ENCODE measurements at places on chromosomes 2 and 18.
A peak's percentile ranks its signal among the peaks of the same experiment; 100 is the strongest.

GRCh38 chr2:66569321-66569851 is 134.5 kb downstream of the MEIS1 start:
- no peak for DNase-seq

DNA sequence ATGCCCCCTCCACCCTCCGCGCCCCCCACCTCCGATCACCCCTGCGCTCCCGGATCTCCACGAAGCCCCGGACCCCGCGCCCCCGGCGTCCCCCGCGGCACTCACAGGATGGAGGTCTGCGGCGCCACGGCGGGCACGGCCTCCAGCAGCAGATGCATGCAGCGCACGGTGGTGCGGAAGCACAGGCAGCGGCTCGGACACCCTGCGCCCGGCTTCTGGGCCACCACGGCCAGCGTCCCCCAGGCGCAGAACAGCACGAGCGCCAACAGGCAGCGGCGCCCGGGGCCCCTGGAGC is 217 bp downstream of the PXDN start:
- DNase-seq = no peak

DNA sequence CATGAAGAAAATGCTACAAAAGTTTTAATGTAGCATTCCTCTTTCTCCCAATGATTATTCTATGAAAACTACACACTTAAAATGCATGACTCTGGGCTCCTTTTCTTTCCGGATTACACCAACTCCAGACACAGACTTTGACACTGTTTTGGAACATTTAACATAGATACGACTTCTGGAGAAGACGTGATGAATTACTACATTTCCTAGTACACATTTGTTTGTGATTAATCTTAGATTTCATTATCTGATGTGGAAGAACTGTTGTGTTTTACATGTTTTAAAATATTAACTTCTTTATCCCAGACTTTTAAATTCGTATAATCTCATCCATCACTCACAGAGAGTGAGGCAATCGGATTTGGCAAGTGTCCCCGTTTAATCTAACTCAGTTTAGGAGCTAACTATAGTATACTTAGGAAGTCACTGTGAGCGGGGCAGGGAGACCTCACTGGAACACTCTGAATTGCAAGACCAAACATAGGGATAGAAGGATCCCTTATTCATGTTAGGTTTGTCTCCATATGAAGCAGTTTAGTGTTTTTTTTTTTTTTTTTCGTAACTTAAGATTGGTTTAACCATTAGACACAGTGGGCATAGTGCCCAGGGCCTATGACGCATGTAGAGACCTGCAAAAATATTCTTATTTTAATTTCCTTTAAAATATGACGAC is 66.7 kb downstream of the PDE1A start:
- no peak for DNase-seq

GRCh38 chr18:49788327-49788898 is 24.9 kb downstream of the ACAA2 start:
- no peak for DNase-seq

DNA sequence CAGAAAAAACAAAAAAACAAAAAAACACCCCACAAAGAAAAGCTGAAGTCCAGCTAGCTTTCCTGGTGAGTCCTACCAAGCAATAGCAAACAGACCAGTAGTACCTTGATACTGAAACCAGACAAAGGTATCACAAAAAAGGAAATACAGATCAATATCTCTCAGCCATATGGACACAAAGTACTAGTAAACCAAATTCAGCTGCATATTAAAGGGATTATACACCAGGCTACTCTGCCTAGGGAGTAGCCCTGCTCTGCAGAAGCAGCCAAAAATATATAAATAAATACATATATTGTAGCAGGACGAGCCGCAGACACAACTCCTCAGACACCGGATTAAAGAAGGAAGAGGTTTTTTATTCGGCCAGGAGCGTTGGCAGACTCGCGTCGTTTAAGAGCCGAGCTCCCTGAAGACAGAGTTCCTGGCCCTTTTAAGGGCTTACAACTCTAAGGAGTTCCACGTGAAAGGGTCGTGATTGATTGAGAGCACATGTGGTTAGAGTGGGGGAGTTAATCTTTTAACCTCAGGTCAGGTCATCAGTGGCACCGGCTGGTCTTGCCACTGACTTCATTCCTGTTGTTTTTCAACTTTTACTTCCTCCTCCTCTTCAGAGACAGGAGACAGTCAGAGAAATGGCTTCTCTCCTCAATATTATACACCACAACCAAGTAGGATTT is 38.4 kb upstream of the DTNB start:
- DNase-seq = no peak

GRCh38 chr2:207091928-207092327 is 73.8 kb downstream of the KLF7 start:
- DNase-seq = no peak

DNA sequence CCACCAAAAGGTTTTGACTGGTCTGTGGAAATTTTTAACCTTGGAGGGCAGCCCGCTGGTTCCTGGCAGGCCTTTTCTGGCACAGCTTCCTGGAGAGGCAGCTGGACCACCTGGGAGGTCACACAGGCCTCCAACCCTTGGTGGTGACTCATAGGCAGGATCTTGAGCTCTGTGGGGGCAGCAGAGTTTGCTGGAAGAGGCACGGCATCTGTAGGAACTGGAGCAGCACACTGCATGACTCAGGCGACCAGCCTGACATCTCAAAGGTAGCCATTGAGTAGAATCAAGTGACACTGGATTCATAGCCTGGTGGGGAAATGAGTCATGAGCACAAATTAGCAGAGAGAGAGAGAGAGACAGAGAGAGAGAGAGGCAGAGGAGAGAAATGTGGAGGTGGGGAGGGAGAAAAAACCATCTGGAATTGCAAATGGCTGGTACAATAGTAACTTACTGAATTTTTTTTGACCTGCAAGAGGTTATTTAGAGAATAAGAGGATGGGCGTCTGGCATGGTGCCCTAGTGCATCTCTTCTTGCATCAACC is 57.4 kb downstream of the TRPM8 start:
- DNase-seq = no peak

- no peak for DNase-seq
Observed at GRCh38 chr18:73691118-73691517, 456.5 kb downstream of the FBXO15 start.

- no peak for DNase-seq
Observed at GRCh38 chr18:75212751-75213090, 2.1 kb downstream of the TSHZ1 start.

- peak; percentile 33 for DNase-seq
Observed at GRCh38 chr2:174606336-174606735, 8.7 kb upstream of the WIPF1 start.

DNA sequence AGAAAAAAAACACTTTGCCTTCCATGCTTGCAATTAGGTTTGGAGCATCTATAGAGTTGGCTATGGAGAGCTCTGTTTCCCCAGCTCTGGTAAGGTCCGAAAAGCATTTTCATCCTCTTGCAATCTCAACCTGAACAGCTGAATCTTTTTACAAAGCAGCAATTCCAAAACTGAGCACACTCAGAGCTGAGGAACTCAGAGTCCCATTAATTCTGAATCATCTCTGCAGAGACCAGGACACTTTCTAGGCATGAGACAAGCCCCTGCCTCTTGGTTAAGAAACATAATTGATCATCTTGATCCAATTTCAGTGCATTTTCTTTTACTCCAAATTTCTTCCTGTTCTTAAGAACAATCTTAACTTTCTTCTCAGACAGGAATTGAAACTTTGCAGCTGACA is 4.2 kb downstream of the CNGA3 start:
- no peak for DNase-seq

- DNase-seq = no peak
Observed at GRCh38 chr2:68388772-68389171, 23.7 kb downstream of the PLEK start.

DNA sequence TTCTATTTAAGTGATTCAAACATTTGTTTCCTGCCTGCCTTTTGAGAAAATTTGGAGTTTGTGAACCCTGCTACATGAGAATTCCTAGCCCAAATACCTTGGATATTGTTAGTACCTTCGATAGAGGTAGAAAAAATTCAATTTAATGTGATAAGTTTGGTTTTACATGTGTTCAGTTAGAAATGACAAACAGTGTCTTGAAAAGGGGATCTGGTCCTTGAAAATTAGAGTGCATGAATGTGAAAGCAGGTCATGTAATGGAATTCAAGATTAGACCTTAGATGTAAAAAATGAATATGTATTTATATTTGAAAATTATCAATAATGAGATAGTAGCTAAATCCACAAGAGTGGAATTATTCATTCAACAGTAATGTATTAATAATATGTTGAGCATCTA is 70.5 kb downstream of the PIK3C3 start:
- DNase-seq = no peak

DNA sequence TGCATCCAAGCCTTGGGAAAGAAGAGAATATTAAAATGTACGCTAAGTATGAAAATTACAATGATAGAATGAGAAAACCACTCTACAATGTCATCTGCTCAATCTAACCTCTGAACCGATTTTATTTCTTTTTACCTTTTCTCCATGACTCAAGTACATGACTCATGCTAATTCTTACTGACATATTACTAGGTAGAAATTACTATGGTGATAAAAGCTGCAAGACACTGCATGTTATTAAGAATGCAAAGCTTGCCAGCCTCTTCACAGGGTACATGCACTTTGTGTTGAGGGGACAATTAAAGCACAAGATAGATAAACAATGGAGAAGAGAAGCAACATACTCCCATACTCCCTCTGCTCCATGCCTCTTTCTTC is 20.7 kb downstream of the SFT2D3 start:
- no peak for DNase-seq

GRCh38 chr18:48990481-48991318 is 39.9 kb upstream of the SMAD7 start:
- DNase-seq = no peak

GRCh38 chr2:204732019-204732418 is 186.7 kb downstream of the PARD3B start:
- DNase-seq = no peak

DNA sequence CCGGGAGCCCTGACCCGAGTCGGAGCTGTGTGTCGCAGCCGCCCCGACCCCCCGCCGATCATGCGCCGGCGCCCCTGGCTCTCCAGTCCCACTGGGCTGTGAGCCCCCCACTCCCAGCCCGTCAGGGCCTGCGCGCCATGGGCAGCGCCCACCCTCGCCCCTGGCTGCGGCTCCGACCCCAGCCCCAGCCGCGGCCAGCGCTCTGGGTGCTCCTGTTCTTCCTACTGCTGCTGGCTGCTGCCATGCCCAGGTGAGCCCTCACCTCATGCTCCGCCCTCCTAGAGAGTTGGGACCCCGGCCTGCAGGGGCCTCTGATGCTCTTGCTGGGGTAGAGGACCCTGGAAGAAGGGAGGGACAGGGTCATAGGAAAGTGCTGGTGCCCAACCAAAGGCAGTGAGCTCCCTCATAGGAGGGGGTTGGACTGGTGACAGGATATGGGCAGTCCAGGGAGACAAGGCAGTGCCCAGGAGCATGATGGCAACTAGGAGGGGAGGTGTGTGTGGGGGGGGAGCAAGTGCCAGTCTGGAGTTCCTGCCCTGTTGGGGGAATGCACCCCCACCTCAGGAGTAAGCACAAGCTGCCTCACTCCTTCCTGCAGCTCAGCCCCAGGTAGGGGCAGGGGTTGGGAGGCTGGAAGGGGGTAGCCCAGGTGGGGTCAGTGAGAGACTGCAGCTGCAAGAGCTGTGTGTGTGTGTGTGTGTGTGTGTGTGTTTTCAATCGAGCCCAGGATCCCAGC is 375 bp downstream of the WNT10A start:
- no peak for DNase-seq

DNA sequence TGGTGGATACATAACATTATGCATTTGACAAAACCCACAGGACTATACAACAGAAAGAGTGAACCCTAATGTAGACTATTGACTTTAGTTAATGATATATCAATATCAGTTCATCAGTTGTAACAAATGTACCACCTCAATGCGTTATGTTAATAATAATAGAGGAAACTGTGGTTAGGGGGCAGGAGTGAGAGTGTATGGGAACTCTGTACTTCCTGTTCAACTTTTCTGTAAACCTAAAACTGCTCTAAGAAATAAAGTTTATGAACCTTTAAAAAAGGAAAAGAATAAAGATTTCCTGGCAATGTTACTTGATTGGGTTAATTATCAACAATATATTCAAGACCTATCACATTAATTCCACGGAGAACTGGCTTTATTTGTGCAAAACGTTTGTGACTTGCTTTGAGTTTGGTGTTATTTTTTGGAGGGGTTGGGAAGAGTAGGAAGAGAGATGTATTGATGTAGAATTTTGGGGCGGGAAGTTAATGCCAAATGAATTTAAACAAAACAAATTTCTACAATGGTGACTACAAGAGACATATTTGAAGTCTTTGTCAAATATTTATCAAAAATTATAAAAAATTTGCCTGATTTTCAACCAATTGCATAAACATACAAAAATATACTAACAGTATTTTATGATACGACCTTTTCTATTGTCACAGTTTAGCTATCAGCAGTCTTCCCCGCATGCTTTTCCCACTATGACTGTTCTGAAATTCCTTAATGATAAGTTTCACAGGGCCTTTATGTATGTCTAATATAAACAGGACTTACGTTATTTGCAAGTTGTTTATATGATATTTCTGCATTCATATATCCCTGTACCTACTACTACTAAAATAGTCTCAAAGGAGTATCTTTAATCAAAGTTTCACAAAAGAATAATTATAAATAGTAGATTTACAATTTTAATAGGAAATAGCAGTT is 2.1 kb upstream of the RTN4 start:
- no peak for DNase-seq

DNA sequence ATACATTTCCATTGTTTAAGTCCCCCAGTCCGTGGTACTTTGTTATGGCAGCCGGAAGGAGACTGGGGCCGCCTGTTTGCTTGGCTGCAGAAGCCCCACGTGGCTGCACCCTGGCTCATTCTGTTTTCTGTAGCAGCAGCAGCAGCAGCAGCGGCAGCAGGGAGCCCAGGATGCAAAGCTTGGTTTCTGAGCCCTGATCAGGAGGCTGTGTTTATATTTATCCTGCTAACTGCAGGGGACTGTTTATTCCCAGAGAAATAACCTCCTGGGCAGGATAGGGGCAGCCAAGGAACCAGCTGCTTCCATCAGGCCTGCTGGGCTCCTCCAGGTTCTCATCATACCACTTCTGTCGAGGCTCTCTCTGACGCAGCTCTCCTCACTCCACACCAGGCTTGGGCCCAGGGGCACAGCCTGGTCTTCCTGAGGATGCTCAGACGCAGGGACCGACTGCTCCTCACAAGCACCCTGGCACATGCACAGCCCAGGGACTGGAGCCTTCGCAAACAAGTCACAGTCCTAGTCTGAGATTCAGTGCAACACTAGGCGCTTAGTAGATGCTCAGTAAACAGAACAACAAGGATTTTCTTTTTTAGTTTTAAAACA is 139.0 kb downstream of the MSH2 start:
- DNase-seq = no peak
